ENCODE measurements at places on chromosomes 11 and 22.

- DNase-seq = no peak
Observed at GRCh38 chr11:35682230-35683173, 19.9 kb downstream of the TRIM44 start.

DNA sequence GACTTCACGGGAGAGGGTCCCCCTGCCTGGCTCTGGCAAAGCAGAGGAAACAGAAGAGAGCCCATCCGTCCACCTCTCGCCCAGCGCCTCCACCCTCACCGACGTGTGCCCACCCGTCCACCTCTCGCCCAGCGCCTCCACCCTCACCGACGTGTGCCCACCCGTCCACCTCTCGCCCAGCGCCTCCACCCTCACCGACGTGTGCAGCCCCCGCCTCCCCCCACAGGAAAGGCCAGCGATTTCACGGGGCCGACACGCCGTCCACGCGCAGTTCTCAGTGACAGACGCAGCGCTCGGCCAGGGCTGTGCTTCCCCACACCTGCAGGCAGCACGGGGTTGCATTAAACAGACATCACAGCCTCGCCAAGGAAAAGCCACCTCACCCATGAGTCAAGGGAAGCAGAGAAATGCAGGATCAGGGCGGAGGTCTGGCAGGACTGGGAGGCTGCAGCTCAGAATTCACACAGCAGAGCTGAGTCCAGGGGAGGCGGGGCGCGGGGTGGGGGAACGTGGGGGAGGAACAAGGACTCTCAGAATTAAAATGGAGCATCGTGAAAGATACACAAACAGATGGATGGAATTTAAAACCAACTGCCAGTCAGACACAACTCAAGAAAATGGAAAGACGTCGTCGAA, 377.7 kb downstream of the BRD1 start:
- DNase-seq = no peak

- DNase-seq = no peak
Observed at GRCh38 chr11:7675631-7676030, 2.3 kb upstream of the CYB5R2 start.

DNA sequence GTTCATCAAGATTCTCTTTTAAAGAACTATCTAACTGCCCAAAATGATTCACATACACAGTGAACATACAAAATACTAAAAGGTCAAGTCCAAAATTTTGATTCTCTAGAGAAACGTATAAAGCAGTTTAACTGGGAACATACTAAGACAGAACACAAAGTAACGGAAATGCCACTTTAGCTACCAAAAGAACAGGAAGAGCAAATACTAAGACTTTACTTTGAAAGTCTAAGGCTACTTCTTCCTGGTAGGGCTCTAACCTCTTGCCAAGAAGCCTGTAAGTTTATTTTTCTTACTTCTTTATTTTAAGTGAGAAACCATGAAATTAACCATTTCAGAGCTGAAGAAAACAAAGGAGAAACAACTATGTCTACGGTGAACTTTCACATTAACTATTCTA, 6.2 kb downstream of the PICALM start:
- DNase-seq = no peak

DNA sequence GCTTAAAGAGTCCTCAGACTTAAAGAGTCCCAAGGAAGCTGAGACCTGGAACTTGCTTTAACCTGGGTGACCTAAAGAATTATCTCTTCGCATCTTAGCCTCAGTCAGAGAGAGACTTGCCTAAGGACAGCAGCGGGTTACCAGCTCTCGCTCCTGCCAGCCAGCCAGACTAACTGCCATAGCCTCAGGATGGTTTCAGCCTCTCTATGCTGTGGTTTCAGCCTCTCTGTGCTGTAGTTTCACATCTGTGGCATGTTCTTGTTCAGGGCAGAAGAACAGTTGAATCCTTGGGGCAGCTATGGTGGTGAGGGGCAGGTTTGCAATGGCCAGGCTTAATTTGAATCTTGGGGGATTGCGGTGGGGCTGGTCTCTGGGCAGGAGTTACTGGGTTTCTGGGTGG, 2.3 kb downstream of the FRMD8 start:
- DNase-seq = no peak

DNA sequence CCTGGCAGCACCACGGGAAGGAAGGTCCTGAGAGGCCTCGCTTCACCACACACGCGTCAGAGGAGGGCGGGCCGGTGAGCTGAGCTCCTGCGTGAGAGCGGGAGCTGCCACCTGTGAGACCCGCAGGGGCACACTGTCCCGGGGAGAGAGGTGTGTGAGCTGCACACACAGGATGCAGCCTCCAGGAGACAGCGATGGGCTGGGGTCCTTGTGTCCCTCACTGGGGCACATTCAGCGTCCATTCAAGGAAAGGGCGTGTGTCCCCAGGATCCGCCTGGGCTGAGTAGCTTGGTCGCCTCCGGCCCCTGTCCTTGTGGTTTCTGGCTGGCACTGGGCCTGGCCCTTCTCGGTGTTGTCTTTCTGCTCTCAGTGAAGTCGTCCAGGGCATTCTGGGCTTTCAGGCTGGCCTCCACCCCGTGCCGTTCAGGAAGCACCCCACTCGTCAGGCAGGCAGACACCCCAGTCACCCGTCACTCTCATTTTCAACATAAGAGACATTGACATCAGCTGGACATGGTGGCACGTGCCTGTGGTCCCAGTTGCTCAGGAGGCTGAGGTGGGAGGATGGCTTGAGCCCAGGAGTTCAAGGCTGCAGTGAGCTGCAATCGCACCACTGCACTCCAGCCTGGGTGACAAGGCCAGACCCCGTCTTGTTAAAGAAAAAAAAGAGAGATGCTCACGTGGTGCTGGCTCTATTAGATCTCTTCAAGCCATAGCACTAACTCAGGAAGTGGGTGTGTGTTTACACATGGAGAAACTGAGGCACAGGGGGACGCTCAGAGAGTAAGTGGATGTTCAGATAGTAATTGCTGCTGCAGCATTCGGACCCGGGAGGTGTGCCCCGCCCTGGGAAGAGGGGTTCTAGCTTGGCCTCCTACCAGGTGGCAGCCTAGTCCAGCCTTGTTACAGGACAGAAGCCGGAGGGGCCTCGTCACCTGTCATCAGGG, 1081.6 kb downstream of the BRD1 start:
- no peak for DNase-seq

DNA sequence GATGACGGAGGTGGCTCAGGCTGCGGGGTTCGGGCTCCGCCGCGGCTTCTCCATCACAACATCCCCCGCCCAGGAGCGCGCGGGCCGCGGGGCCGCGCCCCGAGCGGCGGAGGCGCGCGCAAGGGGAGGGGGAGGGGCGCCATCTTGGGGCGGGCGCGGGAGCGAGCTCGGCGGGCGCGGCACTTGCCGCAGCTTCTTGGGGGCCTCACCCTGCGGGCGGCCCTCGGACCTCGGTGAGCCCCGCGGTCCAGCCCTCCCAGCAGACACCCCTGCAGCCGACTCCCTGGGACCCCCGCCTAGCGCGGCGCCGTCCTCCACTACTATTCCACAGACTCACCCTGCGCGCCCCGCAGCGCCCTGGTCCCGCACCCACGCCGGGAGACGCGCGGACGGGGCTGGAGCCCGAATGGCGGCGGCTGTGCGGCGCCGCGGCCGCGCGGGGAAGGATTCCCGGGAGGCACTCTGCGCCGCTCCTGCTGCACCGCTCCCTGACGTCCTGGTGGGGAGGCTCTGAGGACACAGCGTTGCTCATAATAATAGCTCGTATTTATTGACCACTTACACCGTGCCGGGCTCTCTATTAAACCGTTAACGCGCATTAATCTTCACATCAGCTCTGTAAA, at the start of gene APBB1:
Gene APBB1, minus strand, starts transcription at position 86 of the 623 bp plus-strand sequence. CDS start 7,747 bp downstream, outside the sequence.
- peak; percentile 41 for DNase-seq

GRCh38 chr11:36092314-36093030, 148.6 kb downstream of the LDLRAD3 start:
- DNase-seq = no peak

DNA sequence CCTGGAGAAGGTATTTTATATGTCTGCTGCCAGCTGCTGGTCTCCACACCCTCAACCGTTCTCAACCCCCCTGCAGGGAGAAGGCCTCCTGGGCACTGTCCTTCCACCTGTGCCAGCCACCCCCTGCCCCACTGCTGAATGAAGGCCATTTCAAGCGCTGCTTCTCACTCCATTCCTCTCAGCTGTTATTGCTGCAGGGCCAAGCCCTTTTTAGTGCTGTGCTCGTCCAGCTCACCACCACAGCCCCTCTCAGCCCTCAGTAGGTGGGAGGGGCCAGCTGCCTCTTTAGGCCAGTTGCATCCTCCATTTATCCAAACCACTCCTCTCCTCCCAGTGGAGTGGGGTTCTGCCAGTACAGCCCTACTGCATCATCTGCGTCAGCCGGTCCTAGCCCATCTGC, 1.8 kb upstream of the WBP2NL start:
- DNase-seq = no peak

DNA sequence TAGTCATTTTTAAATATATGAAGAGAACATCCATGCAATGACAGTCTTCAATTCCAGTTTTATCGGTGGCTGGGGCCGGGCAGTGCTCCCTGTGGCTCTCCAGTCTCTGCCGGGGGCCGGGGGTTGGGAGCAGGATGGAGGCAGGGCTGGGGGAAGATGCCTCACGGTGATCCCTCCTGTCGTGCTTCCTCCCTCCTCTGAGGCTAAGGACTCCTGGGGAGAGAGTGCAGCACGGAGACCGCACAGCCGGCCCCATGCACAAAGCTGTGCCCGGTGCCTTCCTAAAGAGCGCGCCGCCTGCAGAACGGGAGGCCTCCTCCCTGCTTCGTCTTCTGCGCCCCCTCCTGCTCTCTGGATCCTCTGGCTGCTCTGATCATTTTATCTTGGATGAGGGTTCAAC, 20.5 kb downstream of the GAL start:
- DNase-seq = no peak

GRCh38 chr22:43401233-43401632, 10.6 kb upstream of the MPPED1 start:
- DNase-seq = no peak

- DNase-seq = no peak
Observed at GRCh38 chr11:9072626-9073176, 18.7 kb downstream of the SCUBE2 start.

DNA sequence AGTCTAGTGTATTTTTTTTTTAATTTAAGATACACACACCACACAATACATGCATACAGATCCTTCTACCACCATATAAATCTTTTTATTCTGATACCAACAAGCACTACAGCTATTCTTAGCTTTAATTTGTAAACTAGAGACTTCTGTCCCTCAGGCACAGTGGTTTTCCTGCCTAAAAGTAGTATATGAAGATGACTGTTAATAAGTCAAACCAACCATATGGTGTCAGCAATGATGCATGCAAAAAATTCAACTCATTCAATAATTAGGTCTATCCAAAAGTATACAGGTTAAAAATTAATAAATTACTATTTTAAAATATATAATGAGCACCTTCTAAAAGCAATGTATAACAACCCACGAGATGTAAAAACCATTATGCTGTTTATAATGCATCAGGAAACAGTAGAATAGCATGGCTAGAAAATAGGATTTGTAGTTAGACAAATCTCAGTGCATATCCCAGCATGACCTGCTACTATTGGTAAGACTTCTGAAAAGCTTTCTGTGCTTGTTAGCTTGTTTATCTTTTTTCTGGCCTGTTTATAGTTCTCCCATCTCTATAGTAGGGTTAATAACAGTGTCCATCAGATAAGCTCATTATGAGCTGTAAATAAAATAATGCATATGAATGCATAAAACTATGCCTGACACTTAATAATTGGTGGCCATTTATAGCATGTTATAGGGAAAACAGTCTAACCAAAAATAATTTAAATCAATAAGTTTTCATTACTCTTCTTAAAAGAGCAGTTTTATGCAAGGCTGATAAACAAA, 10.2 kb downstream of the RAB38 start:
- DNase-seq = no peak

DNA sequence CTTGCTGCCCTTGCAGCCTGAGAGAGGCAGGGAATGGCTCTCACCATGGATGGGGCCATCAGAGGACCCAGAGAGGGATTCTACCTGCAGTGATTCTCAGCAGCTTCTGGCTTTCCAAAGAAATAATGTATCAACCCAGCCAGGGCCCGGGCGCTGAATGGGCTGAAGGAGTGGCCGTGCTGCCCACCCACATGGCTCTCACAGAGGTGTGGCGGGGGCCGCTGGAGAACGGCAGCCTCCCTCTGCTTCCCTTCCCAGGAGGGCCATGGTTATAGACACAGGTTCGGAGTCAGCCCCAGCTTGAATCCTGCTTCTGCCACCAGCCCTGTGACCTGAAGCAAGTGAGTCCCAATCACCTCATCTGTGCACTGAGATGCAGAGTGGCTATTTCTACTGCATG, 82.7 kb downstream of the THAP12 start:
- no peak for DNase-seq

DNA sequence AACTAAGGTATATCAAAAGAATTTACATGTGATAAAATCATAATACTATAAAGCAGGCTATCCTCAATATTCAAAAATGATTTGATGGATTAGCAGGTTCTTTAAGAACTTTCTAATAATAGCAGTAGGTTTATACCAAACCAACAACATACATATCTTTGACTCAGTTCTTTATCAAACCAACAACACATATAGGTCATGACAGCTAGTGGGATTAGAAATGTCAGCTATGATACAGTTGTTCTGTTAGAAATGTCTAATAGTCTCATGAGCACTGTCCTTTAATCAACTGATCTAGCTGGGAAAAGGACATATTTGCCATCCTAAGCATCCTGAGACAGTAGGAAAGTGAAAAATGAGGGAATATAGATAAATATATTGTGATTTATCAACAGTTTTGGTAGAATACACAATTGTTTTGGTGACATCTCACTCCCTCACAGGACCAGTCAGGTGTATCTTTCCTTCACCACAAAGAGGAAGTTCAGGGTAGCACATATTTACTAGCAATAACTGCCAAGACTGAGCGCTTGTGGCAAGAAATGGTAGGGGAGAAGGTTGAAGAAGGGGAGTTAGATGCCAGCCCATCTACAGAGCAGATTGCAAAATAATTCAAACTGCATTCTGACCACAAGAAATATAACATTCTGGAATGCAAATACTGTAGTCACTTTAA, 90.8 kb upstream of the APOA1 start:
- no peak for DNase-seq

DNA sequence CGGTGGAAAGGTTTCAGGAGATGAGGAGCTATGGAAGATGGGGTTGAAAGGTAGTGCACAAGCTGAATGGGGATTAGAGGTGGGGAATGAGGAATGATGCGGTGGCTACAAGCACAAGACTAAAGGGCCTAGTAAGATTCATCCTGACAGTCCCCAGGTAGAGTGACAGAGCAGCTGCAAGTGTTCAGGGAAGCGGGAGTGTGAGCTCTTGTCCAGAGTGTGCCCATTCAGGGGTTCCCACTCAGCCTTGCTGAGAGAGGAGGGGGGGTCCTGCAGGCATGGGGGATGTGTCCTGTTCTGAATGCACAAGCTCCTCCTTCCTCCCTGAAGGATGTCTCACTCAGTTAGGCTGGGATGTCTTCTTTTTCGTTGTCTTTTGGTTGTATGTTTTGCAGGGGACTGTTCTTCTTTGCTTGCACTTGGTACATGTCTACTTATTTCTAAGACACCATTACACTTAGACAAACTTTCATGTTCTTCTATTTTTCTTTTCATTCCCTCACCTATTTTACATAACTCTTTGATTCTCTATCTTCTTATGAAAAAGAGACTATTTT, 25.8 kb upstream of the CLPB start:
- no peak for DNase-seq

- no peak for DNase-seq
Observed at GRCh38 chr11:1730059-1730629, 20.3 kb downstream of the IFITM10 start.
